T47D (cell line): ENCODE measurements at places on chromosomes 7 and 10.

DNA sequence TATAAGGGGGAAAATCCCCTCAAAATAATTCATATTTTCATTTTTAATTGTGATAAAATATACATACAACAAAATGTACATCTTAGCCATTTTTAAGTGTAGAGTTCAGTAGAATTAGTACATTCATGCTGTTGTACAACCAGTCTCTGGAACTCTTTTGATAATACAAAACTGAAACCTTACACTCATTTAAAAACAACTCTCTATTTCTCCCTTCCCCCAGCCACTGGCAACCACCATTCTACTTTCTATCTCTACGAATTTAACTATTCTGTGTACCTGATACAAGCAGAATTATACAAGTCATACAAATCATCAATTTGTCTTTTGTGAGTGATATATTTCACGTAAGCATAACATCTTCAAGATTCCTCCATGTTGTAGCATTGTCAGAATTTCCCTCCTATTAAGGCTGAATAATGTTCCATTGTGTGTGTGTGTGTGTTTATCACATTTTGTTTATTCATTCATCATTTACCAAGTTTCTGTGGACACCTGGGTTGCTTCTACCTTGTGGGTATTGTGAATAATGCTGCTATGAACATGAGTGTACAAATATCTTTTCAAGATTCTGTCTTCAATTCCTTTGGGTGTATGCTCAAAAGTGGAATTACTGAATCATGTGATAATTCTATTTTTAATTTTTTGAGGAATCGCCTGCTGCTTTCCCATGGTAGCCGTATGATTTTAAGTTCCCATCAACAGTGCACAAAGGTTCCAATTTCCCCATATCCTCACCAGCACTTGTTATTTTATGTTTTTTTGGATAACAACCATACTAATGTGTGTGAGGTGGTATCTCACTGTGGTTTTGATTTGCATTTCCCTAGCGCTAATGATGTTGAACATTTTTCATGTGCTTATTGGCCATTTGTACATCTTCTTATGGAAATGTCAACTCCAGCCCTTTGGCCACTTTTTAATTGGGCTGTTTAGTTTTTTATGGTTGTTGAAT, 4.7 kb upstream of the EBLN1 start:
- no peak for DNase-seq

- no peak for DNase-seq
These were observed 1.0 kb downstream of the ACSL5 start for GRCh38 chr10:112374724-112375541.

GRCh38 chr10:43667317-43667731, 18.6 kb upstream of the ZNF32 start:
- no peak for DNase-seq

DNA sequence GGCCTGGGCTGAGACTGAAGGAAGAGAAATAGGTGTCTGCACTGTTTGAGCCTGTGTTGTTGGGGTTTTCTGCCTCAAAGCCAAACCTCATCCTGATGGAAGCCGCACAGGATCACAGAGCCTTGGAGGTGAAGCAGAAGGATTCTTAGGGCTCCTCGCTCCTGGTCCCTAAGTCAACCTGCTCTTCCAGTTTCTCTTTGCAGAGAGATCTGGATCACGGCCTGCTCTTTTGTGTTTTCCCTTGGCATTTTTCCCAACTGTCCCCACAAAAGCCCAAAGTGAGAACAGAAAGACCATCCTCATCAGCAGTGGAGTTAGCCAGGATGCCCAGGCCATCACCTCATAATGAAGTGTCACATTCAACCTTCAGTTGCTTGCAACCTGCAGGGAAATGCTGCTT, 20.3 kb upstream of the PPIA start:
- DNase-seq, result peak; percentile 60

GRCh38 chr10:107970512-107970911, 806.0 kb upstream of the SORCS1 start:
- no peak for DNase-seq
